KBM-7 (cell line): ENCODE measurements at places on chromosomes 16 and 17.
A peak's percentile ranks its signal among the peaks of the same experiment; 100 is the strongest.

DNA sequence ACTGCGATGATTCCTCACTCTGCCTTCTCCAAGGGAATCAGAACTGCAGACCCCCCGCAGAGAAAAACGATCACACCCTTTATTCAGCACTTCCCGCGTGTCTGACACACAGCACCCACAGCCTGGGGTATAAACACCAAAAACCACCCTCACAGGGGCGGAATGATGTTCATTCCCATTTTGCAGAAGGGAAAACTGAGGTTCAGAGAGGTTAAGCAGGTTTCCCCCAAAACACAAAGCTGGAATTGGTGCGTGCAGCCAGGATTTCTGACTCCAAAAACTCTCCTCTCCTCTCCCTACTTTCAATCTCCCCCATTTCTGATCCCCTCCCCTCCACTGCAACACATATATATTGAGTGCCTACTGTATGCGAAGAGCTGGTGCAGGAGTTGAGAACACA lies 55.8 kb downstream of the XYLT1 start:
- no peak for DNase-seq

- DNase-seq: peak; percentile 65
These were observed at the start of gene USP10 for GRCh38 chr16:84699712-84700445. Gene USP10 (plus strand): TSS chr16:84700000. CDS start chr16:84700091, 91 bp downstream.

DNA sequence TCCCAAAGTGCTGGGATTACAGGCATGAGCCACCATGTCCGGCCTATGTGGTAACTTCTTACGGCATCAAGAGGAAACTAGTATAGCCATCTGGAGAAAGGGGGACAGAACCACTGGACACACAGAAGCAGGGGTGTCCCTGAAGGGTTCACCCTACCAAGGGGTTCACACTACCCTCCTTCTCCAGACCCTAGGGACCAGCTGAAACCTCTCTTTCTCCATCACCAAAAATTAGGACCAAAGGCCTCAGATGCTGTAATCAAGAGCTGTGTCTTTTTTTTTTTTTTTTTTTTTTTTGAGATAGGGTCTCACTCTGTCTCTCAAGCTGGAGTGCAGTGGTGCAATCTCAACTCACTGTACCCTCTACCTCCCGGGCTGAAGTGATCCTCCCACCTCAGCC lies 33.2 kb downstream of the ZFHX3 start:
- DNase-seq: no peak

DNA sequence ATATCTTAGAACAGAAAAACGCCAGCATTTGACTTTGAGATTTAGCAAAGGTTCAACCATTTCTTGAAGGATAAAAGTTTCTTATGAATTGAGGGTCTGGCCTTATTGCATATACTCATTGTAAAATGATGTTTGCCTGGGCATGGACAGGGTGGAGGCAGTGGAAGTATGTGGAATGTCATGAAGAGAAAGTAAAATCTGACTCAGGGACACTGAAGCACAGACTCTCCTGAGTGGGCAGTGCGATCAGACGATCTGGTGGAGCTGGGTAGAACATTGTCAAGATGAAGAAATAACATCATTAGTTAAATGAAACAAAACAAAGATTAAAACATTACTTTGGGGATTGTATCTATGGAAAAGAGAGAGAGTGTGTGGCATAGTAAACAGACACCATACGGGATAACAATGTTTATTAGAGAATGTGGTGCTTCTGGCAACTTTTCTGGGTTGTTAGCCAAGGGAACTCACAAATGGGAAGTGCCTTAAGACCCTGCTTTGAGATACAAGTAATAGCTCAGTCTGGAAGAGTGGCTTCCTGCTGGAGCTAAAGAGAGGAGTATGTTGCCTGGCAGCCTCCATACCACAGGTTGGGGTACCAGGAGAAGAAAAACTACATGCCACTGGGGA lies 4.4 kb downstream of the MAP3K3 start:
- DNase-seq: peak; percentile 35

DNA sequence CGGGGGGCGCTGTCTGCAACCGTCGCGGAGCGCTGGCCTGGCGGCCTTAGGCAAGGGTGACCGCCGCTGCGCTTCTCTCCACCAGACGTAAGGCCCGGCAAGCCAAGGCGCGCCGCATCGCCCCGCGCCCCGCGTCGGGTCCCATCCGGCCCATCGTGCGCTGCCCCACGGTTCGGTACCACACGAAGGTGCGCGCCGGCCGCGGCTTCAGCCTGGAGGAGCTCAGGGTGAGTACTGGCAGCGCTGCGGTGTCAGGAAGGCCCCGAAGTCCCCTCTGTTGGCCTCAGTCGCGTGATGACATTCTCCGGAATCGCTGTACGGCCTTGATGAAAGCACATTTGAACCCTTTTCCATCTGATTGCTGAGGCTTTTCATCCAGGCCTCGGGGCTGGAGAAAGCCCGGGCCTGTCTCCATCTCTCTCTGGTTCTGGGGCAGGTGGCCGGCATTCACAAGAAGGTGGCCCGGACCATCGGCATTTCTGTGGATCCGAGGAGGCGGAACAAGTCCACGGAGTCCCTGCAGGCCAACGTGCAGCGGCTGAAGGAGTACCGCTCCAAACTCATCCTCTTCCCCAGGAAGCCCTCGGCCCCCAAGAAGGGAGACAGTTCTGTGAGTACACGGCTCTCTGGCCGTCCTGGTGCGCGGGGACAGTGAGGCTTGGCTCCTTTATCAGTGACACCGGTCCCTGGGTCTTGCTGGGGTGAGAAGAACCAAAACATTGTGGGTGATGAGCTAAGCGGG lies 831 bp downstream of the RPL13 start:
- peak; percentile 14 for DNase-seq

DNA sequence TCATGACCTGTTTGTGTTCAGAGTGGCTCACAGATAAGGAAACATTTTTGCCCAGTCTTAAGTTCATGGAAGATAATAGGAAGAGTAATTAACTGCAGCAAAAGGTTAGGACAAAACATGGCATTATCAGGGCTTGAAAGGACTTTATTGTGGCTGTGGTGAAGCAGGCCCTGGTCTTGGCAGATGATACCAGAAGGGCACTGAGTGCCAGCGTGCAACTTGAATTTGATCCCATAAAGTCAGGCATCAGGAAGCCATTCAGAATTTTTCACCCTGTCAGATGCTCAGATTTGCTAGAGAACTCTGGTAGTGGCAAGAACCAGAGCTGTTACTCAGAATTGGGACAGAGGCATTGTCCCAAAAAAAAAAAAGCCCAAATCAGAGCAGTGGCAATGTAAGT lies 11.2 kb upstream of the COG7 start:
- DNase-seq: no peak

DNA sequence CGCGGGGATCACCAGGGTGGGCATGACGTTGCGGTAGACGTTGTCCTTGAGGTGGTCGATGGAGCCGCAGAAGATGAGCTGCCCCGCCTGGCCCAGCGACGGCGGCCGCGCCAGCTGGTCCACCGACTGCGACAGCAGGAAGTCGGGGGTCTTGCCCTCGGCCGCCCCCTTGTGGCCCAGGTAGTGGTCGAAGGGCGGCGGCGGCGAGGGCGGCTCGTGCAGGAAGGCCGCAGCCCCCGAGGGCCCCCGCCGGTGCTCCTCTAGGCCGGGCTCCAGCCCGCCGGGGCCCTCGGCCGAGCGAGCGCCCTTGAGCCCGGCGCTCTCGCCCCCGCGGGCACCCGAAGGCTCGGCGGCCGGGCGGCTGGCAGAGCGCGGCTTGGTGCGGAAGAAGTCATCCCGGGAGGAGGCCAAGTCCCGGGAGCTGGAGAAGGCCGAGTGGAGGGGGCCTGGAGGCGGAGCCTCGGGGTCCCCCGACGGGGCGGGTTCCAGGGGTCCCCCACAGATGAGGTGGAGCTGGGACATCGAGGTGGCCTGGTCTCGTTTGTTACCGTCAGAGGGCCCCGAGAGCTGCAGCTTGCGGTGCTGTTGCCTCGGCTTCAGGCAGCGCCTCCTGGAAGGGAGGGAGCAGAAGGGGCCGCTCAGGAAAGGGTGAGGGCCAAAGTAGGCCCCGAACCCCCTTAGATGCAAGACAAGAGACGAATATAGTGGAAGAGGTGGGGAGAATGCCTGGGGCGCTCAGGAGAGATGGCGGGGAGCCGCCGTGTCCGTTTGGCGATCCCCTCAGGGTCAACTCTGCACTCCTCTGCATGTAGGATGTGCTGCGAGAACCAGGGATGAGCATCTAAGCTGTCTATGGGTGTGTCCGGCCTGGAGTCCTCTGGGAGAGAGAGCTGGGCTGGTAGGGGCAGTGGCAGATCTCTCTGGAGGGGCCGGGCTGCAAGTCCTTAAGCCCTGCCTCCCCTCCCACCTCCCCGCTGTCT lies 8.8 kb downstream of the FAM171A2 start:
- no peak for DNase-seq

GRCh38 chr17:44916781-44917241 lies 1.5 kb upstream of the GFAP start:
- DNase-seq: no peak

- no peak for DNase-seq
These were observed 145.2 kb downstream of the KCNJ2 start for GRCh38 chr17:70314506-70314905.

DNA sequence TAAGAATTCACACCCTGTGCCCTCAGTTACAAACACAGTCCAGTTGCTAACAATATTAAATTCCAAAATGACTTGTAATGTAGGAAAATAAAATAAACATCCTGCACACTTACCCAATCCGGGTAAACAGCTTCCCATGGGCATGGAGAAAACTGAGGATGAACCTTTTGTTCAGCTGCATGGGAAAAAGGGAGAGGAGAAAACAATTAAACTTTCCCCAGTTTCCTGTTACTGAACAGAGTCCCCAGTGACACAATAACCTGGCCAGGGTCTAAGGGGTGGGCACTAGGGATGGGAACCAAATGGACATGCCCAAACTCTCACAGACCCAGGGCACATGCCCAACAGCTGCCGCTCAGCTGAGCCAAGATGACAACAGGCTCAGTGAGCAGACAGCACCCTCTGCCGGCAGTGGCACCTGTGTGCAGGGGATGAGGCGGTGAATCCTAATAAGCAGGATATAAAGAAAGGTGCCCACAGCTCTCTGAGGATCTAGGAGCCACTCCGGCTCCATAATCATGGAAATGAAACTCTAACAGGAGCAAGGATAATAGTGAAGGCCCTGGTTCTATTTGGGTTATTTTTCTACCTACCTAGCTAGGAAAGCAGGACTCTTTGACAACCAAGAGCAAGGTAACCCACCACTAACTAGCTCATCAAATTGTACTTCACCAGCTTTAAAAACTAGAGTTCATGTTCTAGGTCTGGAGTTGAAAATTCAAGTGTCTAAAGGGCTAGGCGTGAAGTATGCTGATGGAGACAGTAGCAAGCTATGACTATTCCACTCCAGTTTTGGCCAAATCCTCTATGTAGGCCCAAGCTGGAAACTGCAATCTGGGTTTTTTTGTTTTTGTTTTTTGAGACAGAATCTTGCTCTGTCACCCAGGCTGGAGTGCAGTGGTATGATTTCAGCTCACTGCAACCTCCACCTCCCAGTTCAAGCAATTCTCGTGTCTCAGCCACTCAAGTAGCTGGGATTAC lies 58.8 kb downstream of the SMG6 start:
- DNase-seq: peak; percentile 78

GRCh38 chr16:3879887-3880564 lies 487 bp downstream of the CREBBP start:
- DNase-seq: no peak

- no peak for DNase-seq
These were observed 149.8 kb downstream of the CDH13 start for GRCh38 chr16:82776470-82777146.

GRCh38 chr16:10039220-10040096 lies 142.8 kb downstream of the GRIN2A start:
- peak; percentile 3 for DNase-seq

- DNase-seq: no peak
These were observed 13.5 kb upstream of the CETP start for GRCh38 chr16:56948234-56948633.

DNA sequence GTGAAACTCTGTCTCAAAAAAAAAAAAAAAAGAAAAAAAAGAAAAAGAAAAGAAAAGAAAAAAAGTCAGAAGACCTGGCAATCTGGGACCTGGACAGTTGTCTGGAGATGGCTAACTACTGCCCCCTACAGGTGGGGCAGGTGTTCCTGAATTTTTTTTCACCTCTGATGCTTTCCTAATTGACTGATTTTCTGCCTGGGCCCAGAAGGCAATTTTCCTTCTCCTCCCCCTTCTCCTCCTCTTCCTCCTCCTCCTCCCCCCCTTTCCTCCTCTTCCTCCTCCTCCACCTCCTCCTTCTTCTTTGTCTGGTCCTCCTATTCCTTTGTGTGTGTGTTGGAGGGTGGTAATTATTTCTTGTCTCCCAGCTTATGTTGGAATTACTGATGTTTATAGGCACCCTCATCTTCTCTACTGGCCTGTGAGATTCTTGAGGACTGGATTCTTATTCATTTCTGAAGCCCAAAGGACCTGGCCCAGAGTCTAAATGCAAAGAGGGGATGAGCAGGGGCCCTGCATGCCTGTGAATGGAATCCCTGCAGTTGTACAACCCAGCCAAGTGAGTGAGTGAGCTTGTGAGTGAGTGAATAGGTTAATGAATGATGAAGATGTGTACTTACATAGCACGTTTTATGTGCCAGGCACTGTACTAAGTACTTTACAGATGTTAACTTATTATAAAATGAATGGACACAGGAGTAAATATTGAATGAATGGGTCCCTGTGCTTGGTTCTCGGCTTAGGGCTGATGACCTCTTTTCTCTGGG lies 26.9 kb downstream of the IRX5 start:
- DNase-seq: peak; percentile 80
